Transverse colon (tissue), 4 donors: ENCODE measurements at places on chromosomes 13 and 19. TPM values are rescaled to one million over a fixed set of nuclear protein-coding genes. Genes with fewer than 3 reads are reported as not detected.
A peak's percentile ranks its signal among the peaks of the same experiment; 100 is the strongest.

ZNF382 gene
- 2.5 TPM for total RNA-seq

DLEU7 gene
- total RNA-seq, result not detected

SLC7A10 gene
- total RNA-seq, result not detected

ARMC6 gene
- total RNA-seq, result 23.2 TPM

SPACA4 gene
- total RNA-seq, result not detected

MYO16 gene
- total RNA-seq, result not detected

FFAR1 gene
- not detected for total RNA-seq

FFAR2 gene
- 2.2 TPM for total RNA-seq

ZNF441 gene
- 8.3 TPM for total RNA-seq

CPB2 gene
- total RNA-seq, result not detected

C2CD4C gene
- 0.79 TPM for total RNA-seq

C5AR2 gene
- total RNA-seq, result 4.9 TPM

PGLYRP1 gene
- total RNA-seq, result not detected

RDH8 gene
- not detected for total RNA-seq

MISP gene
- 346 TPM for total RNA-seq

DNA sequence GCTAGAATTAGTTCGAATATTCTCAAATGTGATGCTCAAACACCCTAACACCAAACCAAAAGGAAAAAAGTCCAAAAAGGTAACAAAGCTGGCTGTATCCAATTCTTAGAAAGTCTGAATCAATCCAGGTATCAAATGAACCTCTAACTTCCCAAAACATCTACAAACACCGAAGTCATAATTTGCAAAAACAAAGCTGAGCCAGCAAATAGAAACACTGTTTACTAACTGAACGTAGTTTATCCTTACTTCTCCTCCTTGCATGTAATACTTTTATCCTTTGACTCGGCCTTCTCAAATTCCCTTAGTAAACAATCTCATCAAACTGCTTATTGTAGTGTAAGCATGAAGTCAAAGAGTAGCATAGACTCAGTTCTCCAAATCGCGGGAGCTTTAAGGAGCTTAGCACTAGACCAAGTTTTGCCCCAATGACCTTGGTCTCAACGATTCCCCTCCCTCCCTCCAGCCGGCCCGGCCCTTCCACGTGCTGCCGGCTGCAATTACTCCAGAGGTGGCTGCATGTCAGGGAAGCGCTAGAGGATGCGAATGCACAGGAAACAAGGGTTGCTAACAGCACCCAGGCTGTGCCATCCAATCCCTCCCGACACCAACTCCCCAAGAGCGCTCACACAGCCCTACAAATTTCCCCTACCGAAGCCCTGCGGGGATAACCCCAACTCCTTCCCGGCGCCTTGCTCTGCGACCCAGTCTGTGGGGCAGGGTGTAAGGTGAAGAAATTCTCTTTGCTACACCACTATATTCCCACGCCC, 693 bp downstream of the XPO4 start:
- peaks cover 8% of the 10 kb centered on the region for H3K4me1 ChIP-seq
- H3K27ac ChIP-seq, result peak overlapping the region; percentile 88
- peak overlapping the region; percentile 97 for H3K4me3 ChIP-seq
- no peaks in the 10 kb centered on the region for H3K27me3 ChIP-seq

- H3K36me3 ChIP-seq, result no peaks in the 10 kb centered on the region
- DNase-seq, result peak; percentile 33
- H3K4me1 ChIP-seq, result peaks cover 5% of the 10 kb centered on the region
- no peaks in the 10 kb centered on the region for H3K27me3 ChIP-seq
- peak overlapping the region; percentile 34 for H3K4me3 ChIP-seq
- no peak overlapping the region for H3K27ac ChIP-seq
These were observed 132.7 kb downstream of the ZDHHC20 start for GRCh38 chr13:21326155-21327031.

- H3K36me3 ChIP-seq, result no peaks in the 10 kb centered on the region
- no peak overlapping the region for H3K27ac ChIP-seq
- no peaks in the 10 kb centered on the region for H3K27me3 ChIP-seq
- no peak overlapping the region for H3K4me3 ChIP-seq
These were observed 560.2 kb downstream of the UQCRFS1 start for GRCh38 chr19:28652765-28653164.

DNA sequence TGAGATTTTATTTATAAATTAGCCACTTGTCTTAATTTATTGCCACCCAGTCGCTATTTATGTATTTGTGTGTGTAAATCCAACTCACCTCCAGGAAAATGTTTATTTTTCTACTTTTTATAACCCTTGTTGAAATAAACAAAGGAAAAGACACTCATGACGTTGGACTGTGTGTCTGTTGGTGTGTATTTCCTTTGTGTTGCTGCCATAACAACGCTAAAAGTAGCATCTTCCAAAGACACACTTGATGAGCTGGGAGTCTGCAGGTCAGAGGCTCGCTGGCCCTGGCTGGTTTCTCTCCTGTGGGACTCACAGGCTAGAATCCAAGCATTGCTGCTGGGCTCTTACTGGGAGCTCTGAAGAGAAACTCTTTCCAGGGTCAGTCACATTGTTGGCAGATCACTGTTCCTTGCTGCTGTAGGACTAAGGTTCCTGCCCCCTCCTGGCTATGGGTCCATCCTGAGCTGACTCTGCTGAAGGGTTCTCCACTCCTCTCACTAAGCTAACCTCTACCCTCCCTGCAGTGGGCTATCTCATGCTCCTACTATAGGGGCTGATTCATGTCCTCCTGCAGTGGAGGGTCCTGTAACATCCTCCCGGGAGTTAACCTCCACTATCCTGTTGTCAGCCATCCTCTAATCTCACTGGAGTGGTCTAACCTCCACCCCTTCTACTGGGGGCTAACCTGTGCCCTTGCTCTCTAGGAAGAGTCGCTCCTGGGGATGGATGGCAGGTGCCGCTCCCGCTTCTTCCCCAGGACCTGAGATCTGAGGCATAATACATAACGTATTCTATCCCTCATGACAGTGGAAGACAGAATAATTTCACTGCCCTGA, 2.1 kb downstream of the IFNL2 start:
- peaks cover 18% of the 10 kb centered on the region for H3K27me3 ChIP-seq
- H3K27ac ChIP-seq, result no peak overlapping the region
- no peak for DNase-seq
- no peaks in the 10 kb centered on the region for H3K4me1 ChIP-seq

- H3K4me1 ChIP-seq, result peaks cover 6% of the 10 kb centered on the region
- H3K27ac ChIP-seq, result peak overlapping the region; percentile 46
- no peaks in the 10 kb centered on the region for H3K36me3 ChIP-seq
- no peak for DNase-seq
These were observed 842 bp downstream of the SIGLEC9 start for GRCh38 chr19:51125421-51126075.

GRCh38 chr19:2495130-2495641, 19.3 kb downstream of the GADD45B start:
- no peaks in the 10 kb centered on the region for H3K27me3 ChIP-seq
- no peaks in the 10 kb centered on the region for H3K36me3 ChIP-seq
- peak overlapping the region; percentile 71 for H3K27ac ChIP-seq
- peak; percentile 93 for DNase-seq
- H3K4me1 ChIP-seq, result peaks cover 21% of the 10 kb centered on the region

- H3K4me1 ChIP-seq, result peaks cover 71% of the 10 kb centered on the region
- H3K36me3 ChIP-seq, result no peaks in the 10 kb centered on the region
- H3K27me3 ChIP-seq, result peaks cover 24% of the 10 kb centered on the region
- H3K4me3 ChIP-seq, result peak within 1 kb of the TSS; percentile 73
These were observed at the start of gene SSBP4 for GRCh38 chr19:18419195-18419698. SSBP4 (plus strand) TSS chr19:18419398; CDS start chr19:18419649, 251 bp downstream.

DNA sequence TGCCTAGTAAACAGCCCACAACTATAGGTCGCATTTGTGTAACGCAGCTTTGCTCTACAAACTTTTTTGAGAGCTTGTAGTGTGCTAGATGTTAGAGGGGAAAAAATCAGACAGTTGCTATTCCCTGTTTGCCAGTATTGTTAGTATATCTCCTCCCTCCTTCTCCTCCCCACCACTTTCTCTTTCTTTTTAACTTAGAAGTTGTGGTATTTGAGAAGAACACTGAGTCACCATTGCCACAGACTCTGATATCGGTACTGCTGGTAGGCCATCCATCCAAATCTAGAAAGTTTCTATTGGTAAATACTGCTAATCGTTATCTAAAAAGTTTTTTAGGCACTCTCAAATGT, 666 bp downstream of the POMP start:
- H3K27me3 ChIP-seq, result no peaks in the 10 kb centered on the region
- peak overlapping the region; percentile 91 for H3K27ac ChIP-seq
- no peaks in the 10 kb centered on the region for H3K36me3 ChIP-seq
- peaks cover 45% of the 10 kb centered on the region for H3K4me1 ChIP-seq
- DNase-seq, result no peak

DNA sequence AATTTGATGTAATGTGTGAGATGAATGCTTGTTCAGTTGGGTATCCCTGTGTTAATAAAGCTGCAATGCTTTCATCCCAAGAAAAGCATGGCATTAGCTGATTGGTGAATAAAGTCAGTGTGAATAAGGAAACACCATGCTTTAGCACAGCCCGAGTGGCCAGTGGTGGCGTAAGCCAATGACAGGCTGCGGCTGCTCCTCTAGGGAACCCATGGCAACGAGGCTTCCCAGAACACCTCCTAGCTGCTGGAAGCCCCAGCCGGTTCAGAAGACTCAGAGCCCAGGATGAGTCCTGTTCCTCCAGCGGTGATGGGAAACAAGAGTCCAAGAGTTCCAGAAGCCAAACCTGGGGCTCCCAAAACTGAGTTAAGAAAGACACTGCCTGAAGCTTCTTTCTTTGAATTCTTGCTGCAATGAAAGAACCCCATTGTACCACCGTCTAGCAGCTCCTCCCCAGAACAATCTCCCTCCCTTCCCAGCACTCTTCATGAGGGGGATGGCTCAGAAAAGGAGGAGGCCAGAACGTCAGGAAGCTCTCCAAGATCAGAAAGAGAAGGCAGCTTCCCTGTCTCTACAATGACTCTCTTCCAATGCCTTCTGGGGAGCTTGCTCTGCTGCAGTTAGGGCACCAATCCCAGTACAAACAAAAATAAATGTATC, 58.2 kb downstream of the TSHZ3 start:
- no peaks in the 10 kb centered on the region for H3K27me3 ChIP-seq
- no peak overlapping the region for H3K4me3 ChIP-seq
- no peaks in the 10 kb centered on the region for H3K36me3 ChIP-seq

- no peaks in the 10 kb centered on the region for H3K36me3 ChIP-seq
- DNase-seq, result no peak
- no peaks in the 10 kb centered on the region for H3K4me1 ChIP-seq
- H3K4me3 ChIP-seq, result no peak overlapping the region
- no peaks in the 10 kb centered on the region for H3K27me3 ChIP-seq
These were observed 530.6 kb upstream of the SPRY2 start for GRCh38 chr13:80871481-80871880.

DNA sequence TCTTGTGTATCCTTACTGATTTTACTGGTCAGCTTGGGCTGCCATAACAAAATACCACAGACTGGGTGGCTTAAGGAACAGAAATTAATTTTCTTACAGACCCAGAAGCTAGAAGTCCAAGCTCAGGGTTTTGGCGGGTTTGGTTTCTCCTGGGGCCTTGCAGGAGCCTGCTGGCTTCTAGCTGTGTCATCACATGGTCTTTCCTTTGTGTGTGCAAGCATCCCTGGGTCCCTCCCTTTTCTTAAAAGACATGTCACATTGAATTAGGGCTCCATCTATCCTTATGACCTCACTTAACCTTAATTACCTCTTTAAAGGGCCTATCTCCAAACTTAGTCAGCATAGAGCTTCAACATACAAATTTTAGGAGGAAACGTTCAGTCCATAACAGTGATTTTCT, 23.4 kb downstream of the UBAC2 start:
- no peaks in the 10 kb centered on the region for H3K36me3 ChIP-seq
- H3K4me3 ChIP-seq, result no peak overlapping the region
- peak overlapping the region; percentile 11 for H3K27ac ChIP-seq

- H3K27ac ChIP-seq, result peak overlapping the region; percentile 74
- H3K36me3 ChIP-seq, result no peaks in the 10 kb centered on the region
These were observed 14.3 kb downstream of the RASA3 start for GRCh38 chr13:114118086-114118485.

DNA sequence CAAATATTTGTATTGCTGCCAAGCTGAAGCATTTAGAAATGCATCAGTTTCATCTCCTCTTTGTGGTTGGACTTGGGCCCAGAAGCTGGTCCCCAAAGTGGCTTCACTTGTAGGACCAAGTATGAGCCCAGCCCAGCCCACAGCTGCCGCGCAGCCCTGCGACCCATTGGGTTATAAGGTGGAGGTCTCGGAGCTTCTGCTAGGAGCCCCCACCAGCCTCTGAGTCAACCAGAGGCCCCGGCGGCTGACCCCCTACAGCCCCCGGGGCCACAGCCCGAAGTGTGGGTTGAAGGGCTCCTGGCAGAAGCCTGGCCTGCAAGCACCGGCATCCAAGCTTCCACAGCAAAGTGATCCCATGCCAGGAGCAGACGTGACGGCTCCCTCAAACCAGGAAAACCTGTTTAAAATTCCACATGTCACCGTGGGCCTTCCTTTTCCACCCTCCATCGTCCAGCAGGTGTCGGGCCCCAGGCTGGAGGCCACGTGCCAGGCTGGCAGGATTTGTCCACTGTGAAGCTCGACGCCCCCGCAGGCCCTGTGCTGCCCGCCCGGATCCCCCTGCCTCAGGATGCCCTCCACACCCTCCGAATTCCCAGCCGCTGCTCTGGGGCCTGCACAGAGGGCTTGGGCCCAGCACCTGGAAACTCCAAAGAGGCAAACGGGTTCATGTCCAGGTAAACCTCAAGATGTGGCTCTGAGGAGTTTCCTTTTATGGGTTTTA, 54.7 kb downstream of the C13orf46 start:
- no peak overlapping the region for H3K27ac ChIP-seq
- DNase-seq, result no peak
- no peaks in the 10 kb centered on the region for H3K36me3 ChIP-seq
- no peaks in the 10 kb centered on the region for H3K4me1 ChIP-seq
- H3K4me3 ChIP-seq, result no peak overlapping the region

DNA sequence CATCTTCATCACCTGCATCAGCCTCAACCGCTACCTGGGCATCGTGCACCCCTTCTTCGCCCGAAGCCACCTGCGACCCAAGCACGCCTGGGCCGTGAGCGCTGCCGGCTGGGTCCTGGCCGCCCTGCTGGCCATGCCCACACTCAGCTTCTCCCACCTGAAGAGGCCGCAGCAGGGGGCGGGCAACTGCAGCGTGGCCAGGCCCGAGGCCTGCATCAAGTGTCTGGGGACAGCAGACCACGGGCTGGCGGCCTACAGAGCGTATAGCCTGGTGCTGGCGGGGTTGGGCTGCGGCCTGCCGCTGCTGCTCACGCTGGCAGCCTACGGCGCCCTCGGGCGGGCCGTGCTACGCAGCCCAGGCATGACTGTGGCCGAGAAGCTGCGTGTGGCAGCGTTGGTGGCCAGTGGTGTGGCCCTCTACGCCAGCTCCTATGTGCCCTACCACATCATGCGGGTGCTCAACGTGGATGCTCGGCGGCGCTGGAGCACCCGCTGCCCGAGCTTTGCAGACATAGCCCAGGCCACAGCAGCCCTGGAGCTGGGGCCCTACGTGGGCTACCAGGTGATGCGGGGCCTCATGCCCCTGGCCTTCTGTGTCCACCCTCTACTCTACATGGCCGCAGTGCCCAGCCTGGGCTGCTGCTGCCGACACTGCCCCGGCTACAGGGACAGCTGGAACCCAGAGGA, 2.6 kb downstream of the P2RY11 start:
- DNase-seq, result no peak
- H3K36me3 ChIP-seq, result no peaks in the 10 kb centered on the region
- H3K27ac ChIP-seq, result no peak overlapping the region
- no peak overlapping the region for H3K4me3 ChIP-seq
